Thoracic aorta (tissue), 2 donors: ENCODE measurements at places on chromosomes 5 and 9.

GRCh38 chr5:154540600-154540999, 62.6 kb upstream of the HAND1 start:
- H3K27me3 ChIP-seq = no peaks in the 10 kb centered on the region
- H3K27ac ChIP-seq = no peak overlapping the region
- DNase-seq = no peak
- H3K36me3 ChIP-seq = no peaks in the 10 kb centered on the region

- DNase-seq = no peak
Observed at GRCh38 chr9:80094176-80094771, 522.5 kb downstream of the TLE4 start.

DNA sequence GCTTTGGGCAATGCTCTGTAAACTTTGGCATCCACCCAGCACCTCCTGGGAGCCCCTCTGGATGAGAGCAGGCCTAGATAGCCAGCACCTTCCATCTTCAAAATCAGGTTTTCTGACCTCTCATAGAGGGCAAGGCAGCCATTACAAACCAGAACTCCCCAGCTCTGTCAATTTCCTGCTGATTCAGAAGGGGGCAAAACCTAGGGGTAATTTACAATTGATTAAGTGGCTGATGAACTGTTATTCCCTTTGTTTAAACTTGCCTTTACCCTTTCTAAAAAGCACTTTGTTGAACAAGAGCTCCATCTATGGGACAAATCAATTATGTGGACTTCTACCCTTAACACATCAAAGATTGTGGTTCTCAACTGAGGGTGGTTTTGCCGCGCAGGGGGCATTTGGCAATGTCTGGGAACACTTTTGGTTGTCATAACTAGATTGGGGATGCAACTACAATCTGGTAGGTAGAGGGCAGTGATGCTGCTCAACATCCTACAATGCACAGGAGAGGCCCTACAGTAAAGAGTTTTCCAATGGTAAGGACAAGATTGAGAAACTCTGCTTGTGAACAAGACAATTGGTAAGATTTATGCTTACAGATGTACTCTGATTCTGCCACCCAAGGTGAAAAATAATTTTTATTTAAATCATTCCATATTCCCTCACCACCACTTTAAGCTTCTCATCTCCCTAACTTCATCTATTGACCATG, 184.1 kb downstream of the MARCHF11 start:
- no peak for DNase-seq
- no peak overlapping the region for H3K27ac ChIP-seq
- H3K4me3 ChIP-seq = no peak overlapping the region
- H3K27me3 ChIP-seq = no peaks in the 10 kb centered on the region
- no peaks in the 10 kb centered on the region for H3K36me3 ChIP-seq
- no peaks in the 10 kb centered on the region for H3K4me1 ChIP-seq

DNA sequence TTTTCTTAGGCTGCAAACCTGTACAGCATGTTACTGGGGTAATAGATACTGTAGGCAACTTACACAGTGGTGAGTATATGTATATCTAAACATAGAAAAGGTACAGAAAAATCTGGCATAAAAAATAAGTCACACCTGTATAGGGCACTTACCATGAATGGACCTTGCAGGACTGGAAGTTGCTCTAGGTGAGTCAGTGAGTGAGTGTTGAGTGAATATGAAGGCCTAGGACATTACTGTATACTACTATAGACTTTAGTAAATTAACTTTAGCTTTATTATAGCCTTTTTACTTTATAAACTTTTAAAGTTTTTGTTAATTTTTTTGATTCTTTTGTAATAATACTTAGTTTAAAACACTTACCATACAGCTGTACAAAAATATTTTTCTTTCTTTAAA, 51.3 kb downstream of the DENND4C start:
- H3K27ac ChIP-seq = no peak overlapping the region
- DNase-seq = no peak
- no peaks in the 10 kb centered on the region for H3K36me3 ChIP-seq
- no peak overlapping the region for H3K4me3 ChIP-seq

GRCh38 chr5:126801174-126801991, 24.4 kb downstream of the LMNB1 start:
- DNase-seq = no peak
- no peak overlapping the region for H3K4me3 ChIP-seq
- H3K4me1 ChIP-seq = no peaks in the 10 kb centered on the region
- H3K36me3 ChIP-seq = no peaks in the 10 kb centered on the region
- no peaks in the 10 kb centered on the region for H3K27me3 ChIP-seq

- H3K27me3 ChIP-seq = no peaks in the 10 kb centered on the region
- peaks cover 91% of the 10 kb centered on the region for H3K4me1 ChIP-seq
- DNase-seq = no peak
- peak overlapping the region; percentile 99 for H3K27ac ChIP-seq
- peak overlapping the region; percentile 62 for H3K4me3 ChIP-seq
- no peaks in the 10 kb centered on the region for H3K36me3 ChIP-seq
Observed at GRCh38 chr9:113620377-113621161, 157.0 kb downstream of the RGS3 start.

DNA sequence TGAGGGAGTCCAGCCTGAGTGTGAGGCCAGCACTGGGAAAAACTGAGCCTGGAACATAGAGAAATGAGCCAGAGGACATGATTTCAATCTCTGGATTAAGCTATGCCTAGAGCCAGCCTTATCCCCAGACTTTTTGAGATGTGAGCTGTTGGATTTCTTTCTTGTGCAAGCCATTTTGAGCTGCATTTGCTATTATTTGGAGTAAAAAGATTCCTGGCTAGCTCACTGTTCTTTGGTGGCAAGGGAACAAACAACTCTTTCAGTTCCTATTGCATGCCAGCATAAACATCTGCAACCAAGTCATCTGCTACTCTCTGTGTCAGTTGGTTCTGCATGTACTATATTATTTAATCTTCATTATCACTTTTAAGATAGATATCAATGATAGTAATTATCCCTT, 70.1 kb upstream of the MAN2A1 start:
- peaks cover 3% of the 10 kb centered on the region for H3K4me1 ChIP-seq
- no peaks in the 10 kb centered on the region for H3K27me3 ChIP-seq
- H3K36me3 ChIP-seq = no peaks in the 10 kb centered on the region
- H3K27ac ChIP-seq = no peak overlapping the region
- no peak for DNase-seq
- H3K4me3 ChIP-seq = no peak overlapping the region

GRCh38 chr9:23587903-23588302, 238.1 kb downstream of the ELAVL2 start:
- no peaks in the 10 kb centered on the region for H3K36me3 ChIP-seq
- H3K4me1 ChIP-seq = peaks cover 15% of the 10 kb centered on the region
- no peak overlapping the region for H3K4me3 ChIP-seq
- no peak overlapping the region for H3K27ac ChIP-seq

- peaks cover 29% of the 10 kb centered on the region for H3K4me1 ChIP-seq
- peak within 1 kb of the TSS; percentile 73 for H3K4me3 ChIP-seq
- H3K27me3 ChIP-seq = peaks cover 13% of the 10 kb centered on the region
- no peak within 1 kb of the TSS for H3K27ac ChIP-seq
Observed at GRCh38 chr5:37839407-37840052, at the start of gene GDNF. Gene GDNF, minus strand, starts transcription at chr5:37840041. Its CDS starts 5,245 bp downstream, at chr5:37834796.

GRCh38 chr9:11701706-11702105, 991.5 kb upstream of the TYRP1 start:
- H3K4me3 ChIP-seq = no peak overlapping the region
- H3K27ac ChIP-seq = no peak overlapping the region
- no peaks in the 10 kb centered on the region for H3K4me1 ChIP-seq
- no peaks in the 10 kb centered on the region for H3K27me3 ChIP-seq
- no peaks in the 10 kb centered on the region for H3K36me3 ChIP-seq

GRCh38 chr9:34653151-34654072, 1.4 kb downstream of the IL11RA start:
- DNase-seq = peak; percentile 40
- peak overlapping the region; percentile 85 for H3K27ac ChIP-seq
- no peaks in the 10 kb centered on the region for H3K27me3 ChIP-seq
- H3K4me3 ChIP-seq = peak overlapping the region; percentile 67

GRCh38 chr9:84502066-84502465, 161.5 kb upstream of the SLC28A3 start:
- no peaks in the 10 kb centered on the region for H3K27me3 ChIP-seq
- no peak overlapping the region for H3K27ac ChIP-seq
- no peak for DNase-seq
- no peak overlapping the region for H3K4me3 ChIP-seq
- no peaks in the 10 kb centered on the region for H3K36me3 ChIP-seq
- no peaks in the 10 kb centered on the region for H3K4me1 ChIP-seq
